ENCODE measurements at places on chromosomes 13 and 19. TPM values are rescaled to one million over a fixed set of nuclear protein-coding genes. Genes with fewer than 3 reads are reported as not detected.

DNA sequence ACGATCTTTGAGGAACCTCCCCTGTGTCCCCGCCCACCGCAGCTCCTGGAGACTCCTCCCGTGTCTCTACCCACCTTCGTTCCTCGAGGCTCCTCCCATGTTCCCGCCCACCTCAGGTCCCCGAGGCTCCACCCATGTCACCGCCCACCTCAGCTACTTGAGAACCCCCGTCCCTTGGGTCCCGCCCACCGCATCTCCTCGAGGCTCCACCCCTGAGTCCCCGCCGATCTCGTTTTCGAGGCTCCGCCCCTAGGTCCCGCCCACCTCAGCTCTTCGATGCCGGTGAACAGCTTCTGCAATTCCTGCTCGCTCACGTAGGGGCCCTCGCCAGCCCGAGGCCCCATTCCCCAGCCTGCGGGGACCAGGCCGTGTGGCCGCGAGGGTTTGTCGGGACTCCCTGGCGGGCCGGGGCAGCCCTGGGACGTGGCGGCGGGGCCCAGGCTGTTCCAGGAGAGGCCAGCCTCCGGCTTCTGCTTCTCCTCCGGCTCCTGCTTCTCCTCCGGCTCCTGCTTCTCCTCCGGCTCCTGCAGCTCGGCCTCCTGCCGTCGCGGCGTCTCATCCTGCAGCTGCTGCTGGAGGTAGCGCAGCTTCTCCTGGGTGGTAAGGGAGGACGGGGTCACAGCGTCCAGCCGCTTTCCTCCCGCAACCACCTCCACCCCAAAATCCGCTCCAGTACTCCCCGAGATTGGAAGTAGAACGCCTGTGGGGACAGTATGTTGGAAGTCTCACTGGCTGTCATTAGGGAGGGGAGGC is 16.7 kb downstream of the TSKS start:
- DNase-seq, result no peak

DNA sequence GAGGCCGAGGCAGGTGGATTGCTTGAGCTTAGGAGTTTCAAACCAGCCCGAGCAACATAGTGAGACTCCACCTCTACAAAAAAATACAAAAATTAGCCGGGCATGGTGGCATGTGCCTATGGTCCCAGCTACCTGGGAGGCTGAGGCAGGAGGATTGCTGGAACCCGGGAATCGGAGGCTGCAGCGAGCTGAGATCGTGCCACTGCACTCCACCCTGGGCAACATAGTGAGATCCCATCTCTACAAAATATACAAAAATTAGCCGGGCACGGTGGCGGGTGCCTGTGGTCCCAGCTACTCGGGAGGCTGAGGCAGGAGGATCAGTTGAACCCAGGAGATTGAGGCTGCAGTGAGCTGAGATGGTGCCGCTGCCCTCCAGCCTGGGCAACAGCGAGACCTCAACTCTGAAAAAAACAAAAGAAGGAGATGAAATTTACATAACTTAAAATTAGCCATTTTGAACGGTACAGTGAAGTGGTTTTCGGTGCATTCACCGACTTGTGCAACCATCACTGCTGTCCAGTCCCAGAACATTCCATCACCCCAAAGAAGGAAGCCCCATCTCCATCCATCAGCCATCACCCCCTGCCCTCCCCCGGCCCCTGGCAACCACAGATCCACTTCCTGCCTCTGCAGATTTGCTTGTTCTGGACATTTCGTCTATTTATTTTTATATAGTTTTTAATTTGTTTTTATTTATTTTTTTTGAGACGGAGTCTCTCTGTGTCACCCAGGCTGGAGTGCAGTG is 1.6 kb upstream of the AZU1 start:
- peak; percentile 60 for DNase-seq

- no peak for DNase-seq
Observed at GRCh38 chr13:110472904-110473563, 88.5 kb downstream of the RAB20 start.

DNA sequence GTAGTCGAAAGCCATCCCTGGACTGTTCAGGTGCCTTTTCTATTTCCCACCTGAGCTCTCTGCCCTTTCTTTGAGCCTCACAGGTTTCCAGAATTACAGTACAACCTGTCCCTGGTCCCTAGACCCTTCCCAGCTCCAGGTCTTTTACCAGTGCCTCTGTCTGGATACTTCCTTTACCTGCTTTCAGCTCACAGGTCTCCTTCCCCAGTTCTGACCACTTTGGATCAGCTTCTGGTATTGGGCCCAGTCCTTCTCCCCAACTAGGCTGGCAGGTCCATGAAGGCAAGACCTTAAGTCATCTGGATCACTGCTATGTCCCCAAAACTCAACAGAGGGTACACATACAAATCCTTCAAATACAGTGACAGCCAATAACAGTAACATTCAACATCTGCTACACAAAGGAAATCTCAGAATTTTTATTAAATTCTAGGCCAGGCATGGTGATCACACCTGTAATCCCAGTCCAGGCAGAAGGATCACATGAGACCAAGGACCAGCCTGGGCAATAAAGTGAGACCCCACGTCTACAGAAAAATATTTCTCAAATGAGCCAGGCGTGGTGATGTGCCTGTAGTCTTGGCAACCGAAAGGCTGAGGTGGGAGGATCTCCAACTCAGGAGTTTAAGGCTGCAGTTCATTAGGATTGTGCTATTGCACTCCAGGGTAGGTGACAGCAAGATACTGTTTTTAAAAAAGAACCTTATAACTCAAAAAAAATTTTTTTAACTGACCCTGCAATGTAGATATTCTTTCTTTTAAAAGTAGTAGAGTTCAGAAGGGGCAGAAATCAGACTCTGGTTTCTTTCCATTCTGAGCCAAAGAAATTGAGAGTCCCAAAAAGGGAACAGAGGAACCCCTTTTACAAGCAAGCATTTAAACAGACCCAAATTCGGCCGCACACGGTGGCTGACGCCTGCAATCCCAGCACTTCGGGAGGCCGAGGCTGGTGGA is 1.3 kb downstream of the RPS16 start:
- no peak for DNase-seq

GRCh38 chr19:53878776-53879139 is 3.2 kb upstream of the PRKCG start:
- DNase-seq, result no peak

DNA sequence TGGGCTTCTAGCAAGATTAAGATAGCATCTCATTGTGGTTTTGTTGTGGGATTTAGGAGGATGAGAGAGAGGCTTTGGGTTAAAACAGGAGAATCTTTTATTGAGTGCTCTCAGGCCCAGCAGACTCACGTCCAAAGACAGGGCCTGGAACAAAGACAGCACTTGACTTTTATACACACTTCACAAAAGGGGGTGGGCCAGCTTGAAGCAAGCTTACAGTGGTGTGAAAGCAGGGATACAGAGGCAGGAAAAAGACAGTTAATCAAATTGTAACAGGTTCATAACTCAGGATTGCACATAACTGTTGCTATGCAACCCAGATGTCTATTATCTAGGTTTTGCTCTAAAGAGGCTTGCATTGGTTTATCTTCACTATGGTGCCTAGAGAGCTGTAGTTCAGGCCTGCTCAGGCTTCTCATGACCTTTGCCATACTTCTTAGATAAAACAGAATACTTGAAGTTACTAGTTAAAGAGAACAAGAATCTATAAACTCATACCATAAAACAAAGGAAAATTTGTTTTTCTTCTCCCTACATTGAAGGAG is 42.2 kb upstream of the CEACAM21 start:
- DNase-seq, result no peak

- DNase-seq, result no peak
Observed at GRCh38 chr13:49409008-49409407, 34.9 kb downstream of the CAB39L start.

- no peak for DNase-seq
Observed at GRCh38 chr13:106602178-106602577, 34.2 kb upstream of the ARGLU1 start.

DNA sequence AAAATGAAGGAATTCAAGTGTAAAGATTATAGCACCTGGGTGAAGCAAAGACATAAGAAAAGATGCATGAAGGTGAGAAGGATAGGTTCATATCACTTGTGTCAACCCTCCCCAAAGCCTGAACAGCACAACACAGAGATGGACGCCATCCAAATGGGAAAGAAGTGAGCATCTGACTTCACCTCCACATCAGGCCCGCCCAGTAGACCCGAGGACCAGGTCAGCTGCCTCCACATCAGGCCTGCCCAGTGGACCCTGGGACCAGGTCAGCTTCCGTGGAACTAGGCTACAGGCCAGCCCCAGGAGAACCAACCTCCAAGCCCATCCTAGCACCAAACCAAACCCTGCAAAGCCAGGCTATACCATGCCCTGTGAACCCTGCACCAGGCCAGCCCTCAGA is 862.9 kb downstream of the UQCRFS1 start:
- no peak for DNase-seq

DNA sequence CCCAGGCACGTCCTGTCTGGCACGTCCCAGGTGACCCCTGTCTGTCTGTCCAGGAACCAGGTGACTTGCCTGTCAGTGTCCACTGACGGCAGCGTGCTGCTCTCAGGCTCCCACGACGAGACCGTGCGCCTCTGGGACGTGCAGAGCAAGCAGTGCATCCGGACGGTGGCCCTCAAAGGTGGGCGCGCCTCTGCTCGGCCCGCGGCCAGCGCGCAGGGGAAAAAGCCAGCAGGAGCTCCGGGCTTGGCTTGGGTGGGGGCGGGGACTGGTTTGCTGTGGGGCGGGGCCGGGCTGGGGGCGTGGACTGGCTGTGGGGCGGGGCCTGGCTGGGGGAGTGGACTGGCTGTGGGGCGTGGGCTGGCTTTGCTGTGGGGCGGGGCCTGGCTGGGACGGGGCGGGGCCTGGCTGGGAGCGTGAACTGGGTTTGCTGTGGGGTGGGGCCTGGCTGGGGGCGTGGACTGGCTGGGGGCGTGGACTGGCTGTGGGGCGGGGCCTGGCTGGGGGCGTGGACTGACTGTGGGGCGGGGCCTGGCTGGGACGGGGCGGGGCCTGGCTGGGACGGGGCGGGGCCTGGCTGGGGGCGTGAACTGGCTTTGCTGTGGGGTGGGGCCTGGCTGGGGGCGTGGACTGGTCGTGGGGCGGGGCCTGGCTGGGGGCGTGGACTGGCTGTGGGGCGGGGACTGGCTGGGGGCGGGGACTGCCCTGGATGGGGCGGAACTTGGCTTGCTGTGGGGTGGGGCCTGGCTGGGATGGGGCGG is 7.2 kb downstream of the WDR18 start:
- no peak for DNase-seq

- DNase-seq, result no peak
Observed at GRCh38 chr13:35457258-35457657, 19.2 kb downstream of the MAB21L1 start.

- no peak for DNase-seq
Observed at GRCh38 chr13:47904241-47904640, 96.8 kb downstream of the SUCLA2 start.

DNA sequence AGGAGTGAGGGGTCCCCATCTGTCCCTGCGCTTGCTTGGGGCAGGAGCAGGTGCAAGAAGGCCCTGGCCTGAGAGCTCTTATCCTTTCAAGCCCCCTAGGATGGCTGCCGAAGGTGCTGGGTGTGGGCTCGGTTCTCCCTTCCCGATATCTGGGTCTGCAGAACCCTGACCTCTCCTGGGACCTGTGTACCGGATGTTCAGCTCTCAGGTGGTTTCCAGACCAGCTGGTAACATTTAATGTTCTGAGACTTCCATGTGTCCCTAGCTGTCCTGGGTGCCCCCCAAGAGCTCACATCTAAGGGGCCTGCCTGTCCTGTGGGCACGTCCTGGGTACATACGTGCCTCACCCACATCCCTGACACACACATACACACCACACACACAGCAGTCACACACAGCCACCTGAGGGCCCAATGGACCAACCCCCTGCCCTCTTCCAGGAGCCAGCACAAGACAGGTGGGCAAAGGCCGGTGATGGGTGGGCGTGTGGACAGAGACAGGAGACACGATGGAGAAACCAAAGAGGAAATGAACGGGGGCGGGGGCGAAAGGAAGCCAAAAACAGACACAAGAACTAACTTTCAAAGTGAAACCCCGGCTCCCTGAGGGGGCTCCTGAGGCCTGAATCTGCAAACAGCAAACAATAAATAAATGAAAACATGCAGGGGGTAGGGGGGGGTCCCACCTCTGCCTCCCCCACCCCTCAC is 124.3 kb downstream of the PTPRS start:
- DNase-seq, result no peak

DNA sequence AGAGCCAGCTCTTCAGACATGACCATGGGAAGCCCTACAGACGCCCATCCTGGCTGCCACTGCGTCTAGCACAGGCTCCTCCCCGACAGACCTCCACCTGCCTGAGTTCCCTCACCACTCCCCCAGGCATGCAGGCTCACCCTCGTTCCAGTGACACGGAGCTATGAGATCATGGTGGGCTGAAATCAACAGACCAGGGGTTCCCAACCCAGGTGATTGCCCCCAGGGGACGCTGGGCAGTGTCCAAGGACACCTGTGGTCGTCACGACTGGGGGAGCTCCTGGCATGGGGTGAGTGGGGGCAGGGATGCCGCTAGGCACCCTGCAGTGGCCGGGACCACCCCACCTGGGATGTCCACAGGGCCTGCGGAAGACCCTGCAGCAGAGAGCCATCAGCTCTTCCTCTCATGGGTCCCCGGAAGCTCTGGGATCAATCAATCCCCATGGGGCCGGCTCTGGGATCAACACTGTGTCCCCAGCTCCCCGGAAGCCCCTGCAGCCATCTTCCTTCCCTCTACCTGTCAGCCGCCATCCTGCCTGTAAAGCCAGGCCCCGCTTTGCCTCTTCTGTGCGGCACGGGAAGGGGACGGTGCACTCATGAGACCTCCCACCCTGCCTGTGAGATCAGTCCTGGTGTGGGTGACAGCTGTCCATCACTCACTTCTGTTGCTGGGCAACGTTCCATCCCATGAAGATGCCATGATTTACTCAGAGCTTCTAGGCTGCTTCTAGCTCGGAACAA is 12.8 kb upstream of the MADCAM1 start:
- no peak for DNase-seq

GRCh38 chr13:46355901-46356590 is 31.0 kb downstream of the RUBCNL start:
- no peak for DNase-seq

DNA sequence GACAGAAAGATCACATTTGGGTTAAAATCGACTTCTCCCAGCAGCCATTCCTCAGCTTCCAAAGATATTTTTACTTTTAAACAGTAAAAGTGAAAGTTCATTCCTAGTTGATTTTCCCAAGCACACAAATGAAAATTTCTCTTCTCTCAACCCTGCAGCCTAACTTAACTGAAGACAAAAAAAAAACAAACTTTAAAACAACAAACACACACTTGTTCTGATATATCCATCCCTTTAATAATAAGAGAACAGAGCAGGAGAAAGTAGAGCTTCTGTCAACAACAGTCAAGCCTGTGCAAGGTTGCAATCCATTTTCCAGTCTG is 72.9 kb downstream of the STK24 start:
- no peak for DNase-seq

GRCh38 chr13:43301346-43301969 is 278.1 kb downstream of the DNAJC15 start:
- DNase-seq, result peak; percentile 54

DNA sequence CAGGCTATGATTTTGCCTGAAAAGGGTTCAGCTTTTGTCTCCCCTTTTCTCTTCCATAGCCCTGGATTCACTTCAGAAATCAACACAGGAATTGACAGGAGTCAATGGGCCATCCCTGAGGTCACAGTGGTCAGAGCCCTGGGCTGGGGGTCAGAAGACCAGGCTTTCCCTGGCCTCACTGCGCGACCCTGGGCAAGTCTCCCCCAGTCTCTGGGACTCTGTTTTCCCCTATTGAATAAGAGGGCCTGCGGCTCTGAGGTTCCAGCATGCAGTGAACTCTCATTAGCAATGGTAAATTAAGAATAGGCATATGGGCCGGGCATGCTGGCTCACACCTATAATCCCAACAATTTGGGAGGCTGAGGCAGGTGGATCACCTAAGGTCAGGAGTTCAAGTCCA is 30.7 kb upstream of the VSTM2B start:
- no peak for DNase-seq

GRCh38 chr19:14081797-14082674 is 3.5 kb downstream of the C19orf67 start:
- DNase-seq, result no peak

The ZNF726 gene
- 0.78 TPM for polyA plus RNA-seq

All from lung (tissue), 17 donors.